ENCODE measurements at places on chromosomes 2 and 18. TPM values are rescaled to one million over a fixed set of nuclear protein-coding genes. Genes with fewer than 3 reads are reported as not detected.

Gene COQ10B
- 29.0 TPM for polyA plus RNA-seq

Gene SERPINB3
- polyA plus RNA-seq, result not detected

Gene C1QL2
- not detected for polyA plus RNA-seq

Gene AQP12B
- polyA plus RNA-seq, result 0.03 TPM

Gene ARL4C
- 1.2 TPM for polyA plus RNA-seq

Gene RSAD2
- 1.6 TPM for polyA plus RNA-seq

Gene SP140L
- 10.5 TPM for polyA plus RNA-seq

Gene IGFBP2
- polyA plus RNA-seq, result 171 TPM

Gene NIFK
- polyA plus RNA-seq, result 37.6 TPM

Gene DYNAP
- not detected for polyA plus RNA-seq

Gene RPRM
- polyA plus RNA-seq, result not detected

Gene TIMM21
- 64.4 TPM for polyA plus RNA-seq
